ENCODE measurements at places on chromosomes 6 and 20.

DNA sequence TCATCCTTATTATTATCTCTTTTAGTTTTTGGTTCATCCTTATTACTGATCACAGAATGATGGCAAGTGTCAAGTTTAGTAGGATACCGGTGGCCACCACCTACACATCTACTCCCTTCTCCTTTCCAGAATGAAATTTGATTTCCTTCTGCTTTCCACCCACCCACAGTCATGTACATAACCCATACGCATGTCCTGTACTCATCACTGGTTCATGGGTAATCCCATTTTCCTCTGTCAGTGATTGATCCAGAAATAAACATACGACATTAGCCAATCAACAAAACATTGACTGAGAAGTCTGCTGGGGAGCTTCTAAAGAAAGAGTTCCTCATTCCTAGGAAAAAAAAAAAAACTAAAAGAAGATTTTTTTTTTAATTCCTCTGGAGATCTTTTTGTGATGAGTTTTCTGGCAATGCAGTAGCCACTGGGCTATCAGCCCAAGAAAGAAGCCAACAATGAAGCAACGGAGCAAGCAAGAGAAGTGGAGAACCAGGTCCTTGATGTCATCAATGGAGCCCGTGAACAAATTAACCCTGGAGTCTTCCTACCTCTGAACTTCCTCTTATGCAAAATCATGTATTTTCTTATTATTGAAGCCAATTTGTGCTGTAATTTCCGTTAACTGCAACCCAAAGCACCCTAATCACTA, 127.8 kb downstream of the TASP1 start:
- no peak for DNase-seq

DNA sequence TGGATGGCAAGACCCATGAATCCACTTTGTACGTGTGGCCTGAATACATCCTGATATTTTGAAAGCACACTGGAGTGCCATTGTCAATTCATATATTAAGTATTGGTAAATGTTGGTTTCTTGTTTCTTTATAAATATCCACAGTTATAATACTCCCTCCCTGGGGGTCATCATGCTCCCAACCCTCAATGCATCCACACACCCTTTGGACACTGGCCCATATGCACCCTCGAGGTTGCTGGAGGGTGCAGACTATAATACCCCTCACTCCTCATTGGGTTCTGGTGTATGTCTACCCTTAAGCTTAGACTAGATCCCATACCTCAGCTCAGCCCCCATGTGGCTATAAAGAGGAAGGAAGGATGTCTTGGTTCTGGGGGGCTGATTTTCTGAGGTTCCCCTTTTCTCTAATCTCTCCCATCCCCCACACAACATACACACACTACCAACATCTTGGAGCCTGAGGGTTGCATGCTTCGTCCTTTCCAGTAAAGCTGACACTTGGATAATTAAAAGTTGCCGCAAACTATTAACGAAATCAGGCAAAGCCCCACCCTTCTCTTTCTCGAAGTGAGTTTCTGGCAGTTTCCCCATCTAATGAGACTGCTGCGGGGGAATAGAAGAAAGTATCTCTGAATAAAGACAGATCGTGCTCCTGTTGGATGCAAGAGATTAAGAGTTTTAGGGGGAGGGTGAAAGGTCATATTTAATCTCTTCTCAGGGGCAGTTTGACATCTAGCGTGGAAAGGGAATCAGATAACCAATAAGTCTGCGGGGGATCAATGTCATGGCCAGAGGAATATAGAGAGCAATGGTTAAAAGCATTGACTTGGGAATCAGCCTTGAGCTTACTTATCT, 7.4 kb downstream of the PIM1 start:
- DNase-seq, result no peak

GRCh38 chr6:89357390-89357789, 4.9 kb upstream of the UBE2J1 start:
- DNase-seq, result no peak

GRCh38 chr6:80376411-80376810, 269.9 kb downstream of the BCKDHB start:
- no peak for DNase-seq

DNA sequence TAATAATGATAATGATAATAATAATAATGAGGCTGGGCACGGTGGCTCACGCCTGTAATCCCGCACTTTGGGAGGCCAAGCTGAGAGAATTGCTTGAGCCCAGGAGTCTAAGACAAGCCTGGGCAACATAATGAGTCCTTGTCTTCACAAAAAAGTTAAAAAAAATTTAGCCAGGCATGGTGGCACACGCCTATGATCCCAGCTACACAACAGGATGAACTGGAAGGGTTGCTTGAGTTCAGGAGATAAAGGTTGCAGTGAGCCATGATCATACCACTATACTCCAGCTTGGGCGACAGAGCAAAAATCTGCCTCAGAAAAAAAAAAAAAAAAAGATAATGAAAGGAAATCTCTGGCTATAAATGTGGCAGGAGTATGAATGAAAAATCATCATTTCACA, 213.4 kb downstream of the HIVEP2 start:
- DNase-seq, result no peak

DNA sequence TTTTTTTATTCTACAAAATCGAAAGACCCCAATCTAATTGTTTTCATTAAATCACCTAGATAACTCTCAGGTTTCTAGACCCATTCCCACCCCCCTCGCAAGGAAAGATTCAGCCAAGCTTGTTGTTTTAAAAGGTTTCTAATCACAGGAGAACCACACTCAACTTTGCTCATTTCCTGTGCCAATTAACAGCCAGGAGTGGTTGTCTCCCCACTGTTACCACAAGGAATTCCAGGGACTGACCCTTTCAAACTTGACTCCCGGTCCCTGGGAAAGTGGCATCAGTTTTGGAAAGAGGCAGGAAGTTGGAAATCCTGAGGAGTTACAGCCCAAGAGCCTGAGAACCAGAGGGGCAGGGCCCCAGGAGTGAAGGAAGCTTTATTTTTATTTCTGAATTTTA, 561.3 kb upstream of the JAG1 start:
- DNase-seq, result no peak

GRCh38 chr6:3291987-3292386, 33.2 kb downstream of the PSMG4 start:
- DNase-seq, result peak; percentile 21

GRCh38 chr6:6971369-6971768, 136.4 kb upstream of the RREB1 start:
- DNase-seq, result no peak

DNA sequence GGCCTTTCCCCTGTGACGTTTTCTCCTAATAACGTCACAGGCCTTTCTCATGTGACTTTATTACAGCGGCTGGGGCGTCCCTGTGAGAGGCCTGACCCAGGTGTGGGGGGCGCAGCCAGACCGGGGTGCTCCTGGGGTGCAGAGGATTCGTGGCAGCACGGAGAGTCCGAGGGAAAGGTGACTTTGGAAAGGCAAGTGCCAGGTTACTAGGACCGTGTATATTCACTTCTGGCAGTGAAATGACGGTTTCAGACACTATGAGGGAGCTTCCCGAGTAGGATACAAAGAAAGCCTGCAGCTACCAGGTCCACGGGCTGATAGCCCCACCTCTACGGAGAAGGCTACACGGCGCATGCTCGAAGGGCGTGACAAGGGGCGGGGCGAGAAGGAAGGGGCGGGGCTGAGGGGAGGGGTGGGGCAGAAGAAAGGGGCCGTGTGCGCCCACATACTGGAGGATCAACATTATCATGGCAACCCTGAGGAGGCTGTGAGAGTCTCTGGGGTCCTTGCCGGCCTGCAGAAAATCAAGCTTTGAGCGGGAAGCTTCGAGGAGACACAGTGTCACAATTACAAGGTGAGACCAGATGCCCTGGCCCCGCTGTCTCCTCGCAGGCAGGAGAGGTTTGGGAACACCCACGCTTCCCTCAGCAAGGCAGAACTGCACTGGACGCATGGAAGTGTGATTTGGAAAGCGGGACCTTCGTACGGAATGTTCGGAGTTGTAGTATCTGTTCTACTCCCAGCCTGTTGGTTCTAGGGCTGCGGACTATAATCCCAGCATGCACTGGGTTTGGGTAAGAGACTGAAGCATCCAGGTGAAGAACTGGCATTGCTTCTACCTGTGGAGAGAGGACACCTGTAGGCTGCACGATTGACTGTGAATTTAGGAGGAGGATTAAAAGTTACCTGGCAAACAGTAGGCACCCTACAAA, 54.4 kb upstream of the ZNF337 start:
- peak; percentile 43 for DNase-seq

DNA sequence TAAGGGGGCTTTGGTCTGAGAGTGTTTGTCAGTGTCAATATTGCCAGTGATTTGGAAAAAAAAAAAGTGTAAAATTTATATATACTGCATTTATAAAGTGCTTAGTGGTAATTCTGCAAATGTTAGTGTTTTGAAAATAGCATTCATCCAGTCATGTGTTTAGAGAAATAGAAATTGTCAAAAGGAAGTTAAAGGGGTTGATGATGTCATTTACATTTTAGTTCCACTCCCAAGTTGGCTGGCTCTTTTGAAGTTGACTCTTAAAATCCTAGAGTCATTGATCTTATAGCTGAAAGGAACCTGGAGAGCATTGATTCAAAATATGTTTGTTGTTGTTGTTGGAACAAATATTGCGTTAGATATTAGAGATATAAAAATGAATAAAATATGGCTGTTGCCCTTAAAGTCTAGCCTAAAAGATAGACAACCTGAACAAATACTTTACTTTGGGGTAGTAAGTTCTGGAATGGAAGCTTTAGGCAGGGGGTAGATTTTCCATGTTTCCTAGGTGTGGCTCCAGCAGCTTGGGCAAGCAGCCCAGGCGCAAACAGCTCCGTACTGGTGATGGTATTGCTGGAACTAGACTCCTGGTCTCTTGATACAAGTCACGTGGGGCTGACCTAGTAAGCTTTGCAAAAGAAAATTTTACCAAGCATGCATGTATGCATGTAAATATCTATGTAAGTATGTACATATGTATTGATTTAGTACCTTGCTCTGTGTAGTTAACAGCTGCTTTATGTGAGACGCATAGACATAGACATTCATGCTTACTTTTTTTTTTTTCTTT, 46.3 kb downstream of the HIVEP1 start:
- no peak for DNase-seq

DNA sequence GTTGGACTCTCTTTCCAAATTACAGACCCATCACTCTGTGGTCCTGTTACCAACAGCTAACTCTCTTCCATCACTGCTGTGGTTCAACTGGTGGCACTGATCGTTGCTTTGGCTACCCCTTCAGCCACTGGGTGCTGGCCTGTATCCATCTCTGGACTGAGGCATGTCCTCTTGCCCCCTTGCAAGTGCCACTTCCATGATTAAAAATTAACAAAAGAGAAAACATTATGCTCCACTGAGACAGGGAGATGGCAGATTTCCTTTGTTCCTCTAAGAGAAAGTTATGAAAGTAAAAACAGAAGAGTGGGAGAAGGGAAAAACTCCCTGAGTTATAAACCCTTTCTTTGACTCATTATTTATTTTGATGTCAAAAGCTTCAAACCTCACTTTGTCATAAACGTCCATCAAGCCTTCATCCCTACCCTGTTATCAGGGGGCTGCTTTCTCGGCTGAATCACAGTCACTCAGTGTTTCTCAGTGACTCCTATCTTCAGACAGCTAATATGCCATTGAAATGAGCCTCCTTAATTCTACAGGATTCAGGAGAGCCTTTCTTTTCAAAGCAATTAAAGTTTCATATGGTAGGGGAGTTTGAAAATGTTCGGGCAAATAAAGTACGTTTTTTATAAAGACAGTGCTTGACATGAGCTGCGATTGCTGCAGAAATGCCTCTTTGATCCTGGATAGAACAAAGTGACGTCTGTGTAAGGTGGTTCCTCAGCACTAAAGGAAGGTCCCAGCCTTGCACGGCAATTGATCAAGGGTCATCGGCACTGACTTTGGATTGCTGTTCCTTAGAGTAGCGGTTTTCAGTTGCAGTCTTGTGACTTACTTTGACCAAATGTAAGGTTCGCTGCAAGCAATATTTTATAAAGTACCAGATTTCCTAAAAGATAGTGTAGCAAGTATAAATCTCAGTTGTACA, 49.9 kb upstream of the PBOV1 start:
- DNase-seq, result no peak

Data from upper lobe of left lung (tissue), 6 donors.